Fibroblast of the aortic adventitia (primary cell): ENCODE measurements at places on chromosomes 12 and 14.

GRCh38 chr12:89156340-89156739 is 196.0 kb downstream of the DUSP6 start:
- DNase-seq: peak; percentile 38

- no peak for DNase-seq
Observed at GRCh38 chr14:88369496-88369895, 16.0 kb upstream of the SPATA7 start.

DNA sequence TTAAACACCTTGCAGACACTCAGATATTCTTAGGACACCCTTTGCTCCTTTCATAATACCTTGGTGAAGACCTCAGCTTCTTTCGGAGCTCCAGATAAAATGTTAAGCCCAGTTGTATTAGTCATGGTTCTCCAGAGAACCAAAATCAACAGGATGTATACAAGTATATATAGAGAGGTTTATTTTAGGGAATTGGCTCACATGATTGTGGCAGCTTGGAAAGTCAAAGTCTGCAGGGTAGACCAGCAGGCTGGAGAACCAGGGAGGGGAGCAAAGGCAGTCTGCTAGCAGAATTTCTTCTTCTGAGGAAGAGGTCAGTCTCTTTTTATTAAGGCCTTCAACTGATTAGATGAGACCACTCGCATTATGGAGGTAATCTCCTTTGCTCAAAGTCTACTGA is 6.9 kb upstream of the IGF1 start:
- DNase-seq: no peak

DNA sequence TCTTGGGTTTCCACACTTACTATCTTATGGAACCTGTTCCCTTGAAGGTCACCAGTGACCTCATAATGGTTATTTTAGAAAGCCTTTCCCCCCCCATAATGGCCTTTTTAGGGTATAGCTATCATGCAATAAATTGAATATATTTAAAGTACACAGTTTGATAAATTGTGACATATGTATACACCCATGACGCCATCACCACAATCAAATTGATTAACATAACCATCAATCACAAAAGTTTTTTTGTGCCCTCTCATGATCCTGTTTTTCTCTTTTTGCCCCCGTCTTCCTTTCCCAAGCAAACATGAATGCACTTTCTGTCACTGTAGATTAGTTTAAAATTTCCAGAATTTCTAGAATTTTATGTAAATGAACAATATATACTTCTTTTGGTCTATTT is 28.7 kb upstream of the OR4E1 start:
- DNase-seq: no peak

- DNase-seq: no peak
Observed at GRCh38 chr12:53204351-53204750, 2.7 kb downstream of the ITGB7 start.

GRCh38 chr14:100022772-100023451 is 42.3 kb upstream of the EVL start:
- DNase-seq: peak; percentile 83

GRCh38 chr14:100004392-100004791 is 60.8 kb upstream of the EVL start:
- DNase-seq: no peak

- DNase-seq: peak; percentile 27
Observed at GRCh38 chr14:95901054-95901453, 24.4 kb downstream of the TUNAR start.

GRCh38 chr12:48160046-48160445 is 2.7 kb upstream of the ASB8 start:
- DNase-seq: peak; percentile 66

- DNase-seq: no peak
Observed at GRCh38 chr14:80136358-80136757, 74.9 kb downstream of the DIO2 start.
